ENCODE measurements at places on chromosomes 5 and 9.

GRCh38 chr5:176785184-176786145, 24.9 kb upstream of the UNC5A start:
- DNase-seq, result no peak

DNA sequence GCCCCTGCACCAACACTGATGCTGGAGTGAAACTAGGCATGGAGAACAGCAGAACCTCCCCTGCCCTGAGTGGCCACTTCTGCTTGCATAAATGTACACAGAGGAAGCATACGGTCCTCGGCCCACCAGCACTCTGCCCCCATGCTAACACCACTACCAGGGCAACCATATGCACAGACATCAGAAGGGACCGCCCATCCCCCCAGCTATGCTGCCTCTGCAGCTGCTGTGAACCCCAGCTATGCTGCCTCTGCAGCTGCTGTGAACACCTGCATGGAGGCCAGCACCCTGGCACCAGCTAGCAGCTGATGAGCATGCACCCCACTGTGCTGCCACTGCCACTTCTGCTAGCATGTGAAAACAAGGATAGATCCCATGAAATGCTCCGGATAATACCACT, 250.3 kb downstream of the TUSC1 start:
- DNase-seq, result no peak

DNA sequence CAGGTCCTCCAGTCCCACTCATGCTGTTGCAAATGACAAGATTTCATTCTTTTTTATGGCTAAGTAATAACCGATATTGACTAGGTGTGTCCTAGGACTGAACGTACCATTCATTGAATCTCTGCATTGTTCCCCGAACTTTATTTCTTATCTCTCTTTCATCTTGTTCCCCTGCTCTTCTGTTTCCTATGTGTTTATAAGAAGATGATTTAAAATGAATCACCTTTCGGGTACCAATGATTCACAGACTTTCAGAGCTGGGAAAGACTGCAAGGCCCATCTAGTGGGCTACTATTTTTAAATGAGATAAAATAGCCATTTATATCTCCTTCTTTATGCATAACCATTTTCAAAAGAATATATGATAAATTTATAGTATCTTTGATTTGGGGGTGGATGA, 133.0 kb downstream of the CDH18 start:
- no peak for DNase-seq

DNA sequence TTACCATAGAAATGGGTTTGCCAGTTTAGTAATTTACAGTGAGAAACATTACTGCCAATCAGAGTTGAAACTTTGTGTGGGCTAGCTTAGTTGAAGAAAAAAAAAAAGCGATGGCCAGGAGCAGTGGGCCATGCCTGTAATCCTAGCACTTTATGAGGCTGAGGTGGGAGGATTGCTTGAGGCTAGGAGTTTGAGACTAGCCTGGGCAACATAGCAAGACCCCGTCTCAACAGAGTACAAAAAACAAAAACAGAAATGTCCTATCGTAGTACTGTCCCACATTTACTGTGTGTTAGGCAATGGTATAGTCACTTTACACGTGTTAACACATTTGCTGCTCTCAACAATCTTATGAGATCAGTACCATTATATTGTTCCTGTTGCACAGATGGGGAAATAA, 2.3 kb downstream of the OSTF1 start:
- DNase-seq, result no peak

DNA sequence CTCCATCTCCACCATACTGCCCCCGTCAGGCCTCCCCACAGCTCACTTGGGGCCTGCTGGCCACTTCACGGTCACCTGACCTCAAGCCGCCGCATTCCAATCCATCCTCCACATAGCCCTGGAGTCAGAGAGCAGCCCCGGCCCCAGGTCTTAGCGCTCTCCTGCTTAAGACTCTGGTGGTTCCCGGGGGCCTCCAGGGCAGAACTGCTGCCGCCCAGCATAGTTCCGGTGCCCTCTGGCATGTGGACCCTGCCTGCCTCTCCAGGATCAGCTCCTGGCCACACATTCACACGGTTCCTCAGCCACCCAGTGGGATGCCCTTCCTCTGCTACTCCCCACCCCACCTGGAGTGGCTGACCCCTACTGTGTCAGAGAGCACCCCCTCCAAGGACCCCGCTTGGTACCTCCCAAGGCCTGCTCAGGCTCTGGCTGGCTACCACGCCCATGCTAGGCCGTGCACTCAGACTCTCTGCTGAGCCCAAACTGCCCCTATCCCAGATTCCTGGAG, 8.7 kb downstream of the PHYKPL start:
- DNase-seq, result no peak

DNA sequence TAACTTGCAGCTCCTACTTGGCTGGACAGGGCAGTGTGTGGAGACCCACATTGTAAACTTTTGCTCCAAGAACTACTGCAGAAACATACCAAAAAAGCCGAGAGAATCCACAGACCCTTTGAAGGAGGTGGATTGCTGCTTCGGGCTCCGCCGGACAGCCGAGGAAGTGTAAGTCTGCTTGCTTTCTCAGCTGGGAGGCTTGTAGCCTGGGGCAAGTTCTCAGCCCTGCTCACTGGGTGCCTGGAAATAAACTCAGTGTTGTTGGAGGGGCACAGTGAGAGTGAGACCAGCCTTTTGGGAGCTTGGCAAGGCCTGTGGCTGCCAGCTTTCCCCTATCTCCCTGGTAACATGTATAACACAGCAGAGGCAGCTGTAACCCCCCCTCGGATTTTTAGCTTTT, 215.6 kb downstream of the SYK start:
- no peak for DNase-seq

GRCh38 chr9:2465921-2466460, 155.6 kb upstream of the VLDLR start:
- no peak for DNase-seq

DNA sequence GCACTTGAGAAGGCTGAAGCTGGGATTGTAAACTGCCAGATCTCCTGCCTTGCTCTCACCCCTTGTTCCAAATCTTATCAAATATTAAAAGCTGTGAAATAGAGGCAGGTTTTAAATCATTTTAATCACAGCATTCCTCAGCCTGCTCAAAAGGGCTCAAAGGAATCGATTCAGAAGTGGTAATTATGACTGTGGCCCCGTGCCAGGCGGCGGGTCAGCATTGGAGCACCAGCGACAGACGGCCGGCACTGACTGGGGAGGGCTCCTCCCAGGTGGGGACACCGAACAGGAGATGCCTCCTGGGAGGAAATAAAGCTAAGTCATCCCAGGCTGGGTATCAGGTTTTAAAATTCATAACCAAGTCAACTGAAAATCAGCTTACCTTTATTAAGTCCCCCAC, 66.7 kb downstream of the KCNIP1 start:
- no peak for DNase-seq

- no peak for DNase-seq
Measured at GRCh38 chr5:178206166-178207101, 2.1 kb downstream of the HNRNPAB start.

DNA sequence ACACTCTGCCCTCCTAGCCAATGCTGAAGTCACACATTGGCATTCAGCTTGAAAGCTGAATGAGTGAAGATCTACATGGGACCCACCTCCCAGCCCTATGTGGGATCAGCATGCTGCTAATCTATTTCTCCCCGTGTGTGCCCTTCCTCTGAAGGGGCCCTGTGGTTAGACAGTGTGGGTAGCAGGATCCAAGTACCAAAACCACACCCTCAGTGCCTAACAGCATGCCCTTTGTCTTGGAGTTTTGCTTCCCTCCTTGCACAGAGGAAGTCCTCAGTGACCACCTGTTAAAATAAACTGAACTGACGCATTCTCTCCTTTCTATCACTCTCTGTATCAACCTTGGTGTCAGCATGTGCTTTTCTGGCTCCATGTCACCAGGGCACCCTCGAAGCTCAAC, 25.0 kb downstream of the SH3TC2 start:
- DNase-seq, result no peak

DNA sequence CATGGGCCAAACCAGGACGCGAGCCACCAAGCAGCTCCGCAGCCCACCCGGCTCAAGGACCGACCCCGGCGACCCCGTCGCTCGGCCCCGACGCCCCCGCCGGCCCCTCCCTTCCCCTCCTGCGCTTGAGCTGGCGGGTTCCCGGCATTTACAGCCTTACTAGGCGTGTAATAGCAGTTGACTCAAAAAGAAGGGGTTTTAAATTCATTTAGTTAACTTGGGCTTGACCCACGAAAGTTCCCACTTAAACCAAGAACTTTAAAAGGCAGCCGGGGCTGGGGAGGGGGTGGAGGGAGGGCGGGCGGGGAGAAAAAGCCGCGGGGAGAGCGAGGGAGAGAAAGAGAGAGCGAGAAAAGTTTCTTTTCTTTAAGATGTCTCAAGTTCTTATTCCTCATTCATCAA, 636 bp downstream of the PRDM12 start:
- DNase-seq, result no peak
